ENCODE measurements at places on chromosomes 6 and 20. TPM values are rescaled to one million over a fixed set of nuclear protein-coding genes. Genes with fewer than 3 reads are reported as not detected.

- DNase-seq, result no peak
These were observed 239.4 kb downstream of the DLL1 start for GRCh38 chr6:170051229-170052172.

DNA sequence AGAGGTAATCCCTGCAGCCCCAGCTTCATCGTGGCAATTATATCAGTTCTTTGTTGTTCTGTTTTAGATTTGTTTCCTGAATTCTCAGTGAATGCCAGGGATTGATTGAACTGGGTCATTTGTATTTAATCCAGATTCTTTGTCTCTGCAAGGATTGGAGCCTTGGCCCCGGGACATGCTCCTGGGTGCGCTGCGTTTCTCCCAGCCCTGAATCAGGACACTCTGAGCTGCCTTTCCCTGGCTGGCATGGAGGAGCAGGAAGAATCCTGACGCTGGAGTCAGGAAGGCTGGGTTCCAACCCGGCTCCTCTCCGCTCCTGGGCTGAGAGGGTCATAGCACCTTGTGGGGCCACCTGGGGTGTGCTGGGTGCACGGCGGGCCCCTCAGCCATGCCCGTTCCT is 545.6 kb downstream of the QKI start:
- no peak for DNase-seq

DNA sequence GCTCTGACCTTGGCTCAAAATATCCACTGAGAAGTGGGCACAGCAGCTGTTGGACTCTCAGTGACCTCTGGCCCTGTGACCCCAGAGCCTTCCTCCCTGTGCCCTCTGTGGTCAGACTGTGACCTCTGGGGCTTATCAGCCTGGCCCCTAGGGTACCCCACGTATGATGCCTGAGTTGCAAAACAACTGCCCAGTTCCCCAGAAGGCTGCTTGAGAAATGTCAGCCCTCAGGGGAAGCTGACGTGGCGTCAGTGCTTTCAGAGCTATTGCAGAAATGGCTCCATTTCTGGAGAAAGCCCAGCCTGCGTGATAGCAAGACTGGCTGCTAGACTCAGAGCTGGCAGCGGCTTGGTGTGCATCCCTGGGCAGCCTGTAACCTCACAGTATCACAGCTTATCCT is 31.5 kb upstream of the TGM2 start:
- no peak for DNase-seq

DNA sequence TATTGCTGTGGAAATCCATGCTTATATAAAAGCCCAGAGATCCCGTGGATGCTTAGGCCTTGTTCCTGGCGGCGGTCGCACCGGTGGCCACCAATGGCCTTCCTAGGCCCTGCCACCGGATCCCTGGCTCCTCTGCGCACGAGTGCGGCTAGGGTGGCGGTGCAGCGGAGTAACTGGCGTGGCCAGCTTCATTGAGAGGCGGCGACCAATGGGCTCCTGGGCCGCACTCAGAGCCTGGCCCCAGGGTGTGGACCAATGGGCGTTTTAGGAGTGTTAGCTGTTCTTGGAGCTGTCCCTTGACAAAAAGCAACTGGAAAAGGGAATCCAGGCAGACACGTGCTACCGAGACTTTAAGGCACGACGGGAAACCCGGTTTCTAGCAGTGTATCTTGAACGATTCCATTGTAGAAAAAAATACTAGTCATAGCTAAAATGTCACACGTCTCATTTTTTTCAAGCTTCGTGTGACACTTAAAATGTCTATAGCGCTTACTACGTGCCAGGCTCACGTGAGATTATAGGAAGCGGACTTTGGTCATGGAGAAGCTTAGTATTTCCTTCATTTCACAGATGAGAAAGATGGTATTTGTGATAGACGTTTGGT is 1.7 kb downstream of the AMD1 start:
- peak; percentile 77 for DNase-seq

GRCh38 chr6:40194447-40195170 is 260.3 kb upstream of the MOCS1 start:
- DNase-seq, result no peak

GRCh38 chr6:147216915-147217314 is 12.7 kb downstream of the STXBP5 start:
- no peak for DNase-seq

DNA sequence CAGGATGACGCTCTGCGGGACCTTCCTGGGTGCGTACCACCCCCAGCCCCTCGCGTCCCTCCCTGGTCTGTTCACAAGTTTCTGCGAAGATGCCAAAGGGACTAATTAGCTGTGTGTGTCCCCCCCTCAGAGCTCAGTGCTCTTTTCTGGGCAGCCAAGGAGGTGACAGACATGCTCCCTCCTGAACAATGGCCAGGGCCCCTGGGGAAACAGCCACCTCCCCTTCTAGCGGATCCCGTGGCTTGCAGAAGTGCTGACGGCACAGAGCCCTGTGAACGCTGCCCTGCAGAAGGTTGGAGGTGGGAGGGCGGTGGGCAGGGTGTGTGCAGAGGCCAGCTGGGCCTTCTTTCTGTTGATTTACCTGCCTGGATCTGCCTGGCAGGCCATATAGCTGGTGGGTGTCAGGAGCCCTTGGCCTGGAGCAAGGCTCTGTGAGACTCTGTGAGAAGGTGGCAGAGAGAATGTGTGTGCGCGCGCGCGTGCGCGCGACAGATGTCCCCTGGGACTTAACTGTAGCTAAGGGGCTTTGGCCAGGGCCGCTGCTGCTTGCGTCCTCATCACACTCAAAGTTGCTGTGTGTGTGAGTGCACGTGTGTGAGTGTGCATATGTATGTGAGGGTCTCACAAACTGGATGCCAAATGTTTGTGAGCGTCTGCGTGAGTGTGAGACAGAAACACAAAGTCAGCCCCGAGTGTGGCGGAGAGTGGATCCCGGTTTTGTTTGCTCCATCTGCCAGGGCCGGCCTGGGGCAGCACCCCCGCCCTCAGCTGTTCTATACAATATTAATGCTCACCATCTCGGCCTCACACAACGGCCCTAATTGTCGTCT is 3.5 kb upstream of the MYT1 start:
- no peak for DNase-seq

DNA sequence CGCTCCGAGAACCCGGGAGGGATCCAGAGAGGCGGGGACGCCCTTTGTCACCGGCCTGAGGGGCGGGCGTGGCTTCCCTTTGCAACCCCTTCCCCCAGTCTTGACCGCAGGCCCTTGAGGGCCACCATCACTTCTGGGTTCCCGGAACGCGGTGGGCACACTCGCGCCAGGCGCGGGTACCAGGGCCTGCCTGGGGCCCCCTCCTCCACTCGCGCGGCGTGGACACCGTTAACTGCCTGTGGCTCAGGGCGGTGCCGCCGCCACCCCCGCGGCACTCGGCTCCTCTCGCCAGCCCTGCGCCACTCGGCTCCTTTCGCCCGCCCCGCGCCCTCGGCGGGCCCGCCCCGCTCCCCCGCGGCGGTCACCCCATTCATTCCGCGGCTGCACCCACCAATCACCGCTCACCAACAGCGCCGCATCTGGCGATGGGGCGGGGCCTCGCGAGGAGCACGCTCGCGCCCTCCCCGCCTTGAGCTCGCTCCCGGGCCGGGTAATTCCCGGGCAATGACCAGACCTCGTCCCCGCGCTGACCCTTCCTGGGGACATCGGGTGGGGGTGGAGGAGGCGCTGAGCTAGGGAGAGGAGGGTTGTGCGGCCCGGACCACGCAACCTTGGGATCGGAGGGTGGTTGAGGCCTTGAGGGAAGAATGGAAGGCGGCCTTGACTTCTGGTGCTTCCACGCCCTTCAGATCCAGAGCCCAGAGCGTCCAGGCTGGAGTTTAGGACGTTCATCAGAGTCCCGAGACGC is 10.5 kb upstream of the ELOVL5 start:
- peak; percentile 96 for DNase-seq

DNA sequence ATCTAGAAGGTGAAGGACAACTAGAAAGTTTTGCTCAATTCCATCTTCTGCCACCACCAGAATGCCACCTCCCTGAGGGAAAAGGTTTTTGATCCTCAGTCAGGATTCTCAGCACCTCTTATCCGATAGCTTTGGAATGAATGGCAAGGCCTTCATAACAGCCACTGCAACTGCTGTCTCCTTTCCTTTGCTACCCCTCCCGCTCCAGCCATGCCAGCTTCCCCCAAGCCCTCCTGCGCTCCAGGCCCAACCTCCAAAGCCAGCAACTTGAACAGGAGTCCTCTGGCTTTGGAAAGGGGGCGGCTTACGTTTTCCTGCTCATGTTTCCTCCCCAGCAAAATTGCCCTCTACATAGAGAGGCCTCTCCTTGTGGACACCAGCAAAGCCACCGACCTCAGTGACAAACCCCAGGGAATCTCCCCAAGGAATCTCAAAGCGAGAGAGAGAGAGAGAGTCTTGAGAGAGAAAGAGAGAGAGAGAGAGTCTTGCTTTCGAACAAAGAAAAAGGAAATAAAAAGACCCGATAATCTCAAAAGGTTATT is 420 bp upstream of the BTN2A1 start:
- DNase-seq, result peak; percentile 31

- no peak for DNase-seq
These were observed 6.4 kb downstream of the SLC2A12 start for GRCh38 chr6:134046054-134046453.

- no peak for DNase-seq
These were observed 242.1 kb downstream of the DLL1 start for GRCh38 chr6:170048615-170049256.

Gene YTHDF1
- 62.1 TPM for total RNA-seq

Gene BEND3
- total RNA-seq, result 5.8 TPM

Gene NMBR
- total RNA-seq, result not detected

Gene PSORS1C1
- total RNA-seq, result 0.54 TPM

Gene MYH7B
- 0.51 TPM for total RNA-seq

Gene C6orf58
- total RNA-seq, result 0.82 TPM

Gene LY6G6C
- total RNA-seq, result 0.28 TPM

Gene RIMS4
- total RNA-seq, result 0.10 TPM

Gene ANGPT4
- total RNA-seq, result 0.51 TPM

Gene ASIP
- not detected for total RNA-seq
